ENCODE measurements at places on chromosomes 12 and 14.

- DNase-seq = no peak
Observed at GRCh38 chr14:101591582-101591981, 30.3 kb downstream of the DIO3 start.

DNA sequence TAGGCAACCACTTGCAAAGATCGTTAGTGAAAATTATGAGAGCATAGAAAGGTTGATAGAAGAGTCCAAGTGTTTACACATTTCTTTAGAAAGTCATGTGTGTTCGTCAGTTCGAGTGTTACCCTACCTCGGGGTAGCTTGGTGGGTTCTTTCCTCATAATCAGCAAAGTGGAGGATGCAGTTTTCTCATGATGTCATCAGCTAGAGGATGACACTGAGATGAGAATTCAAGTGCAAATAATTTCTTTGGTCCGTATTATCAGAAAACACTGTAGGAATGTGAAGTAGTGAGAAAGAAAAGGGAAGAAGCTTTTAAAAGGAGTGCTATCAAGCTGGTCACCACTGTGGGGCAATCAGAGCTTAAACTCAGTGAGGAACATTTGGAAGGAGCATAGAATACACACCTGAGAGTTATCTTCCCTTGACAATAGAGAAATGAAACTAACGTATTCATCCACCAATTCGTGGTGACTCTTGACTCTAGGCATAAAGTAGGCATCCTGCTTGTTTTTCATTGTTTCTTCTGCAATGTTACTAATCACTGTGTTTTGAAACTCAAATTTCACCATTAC, 1340.9 kb upstream of the TMEM132C start:
- no peak for DNase-seq

- no peak for DNase-seq
Observed at GRCh38 chr12:79121486-79121885, 256.9 kb downstream of the SYT1 start.

- no peak for DNase-seq
Observed at GRCh38 chr14:98203421-98203820, 1068.6 kb downstream of the BCL11B start.

DNA sequence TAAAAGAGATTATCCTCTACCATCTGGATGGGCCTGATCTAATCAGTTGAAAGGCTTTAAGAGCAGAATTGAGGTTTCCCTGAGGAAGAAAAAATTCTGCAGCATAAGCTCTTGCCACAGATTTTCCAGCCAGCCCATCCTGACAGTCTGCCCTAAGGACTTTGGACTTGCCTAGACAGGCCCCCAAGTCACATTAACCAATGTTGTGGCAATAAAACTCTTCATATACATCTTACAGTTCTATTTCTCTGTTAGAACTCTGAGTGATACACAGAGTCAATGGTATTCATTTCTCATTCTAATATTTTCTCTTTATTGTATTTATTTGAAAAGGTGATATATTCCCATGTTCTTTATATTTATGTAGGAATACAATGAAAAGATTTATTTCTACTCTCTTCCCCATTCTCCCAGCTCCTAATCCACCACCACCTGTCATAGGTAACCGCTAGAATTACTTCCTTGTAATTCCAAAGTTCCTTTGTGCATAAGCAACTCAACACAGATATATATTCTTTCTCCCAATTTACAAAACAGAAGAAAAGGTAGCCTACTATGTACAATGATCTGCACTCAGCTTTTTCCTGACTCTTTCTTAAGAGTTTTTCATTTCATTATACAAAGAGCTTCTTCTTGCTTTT, 182.1 kb downstream of the CAPZA3 start:
- no peak for DNase-seq

- DNase-seq = no peak
Observed at GRCh38 chr12:46921048-46921763, 95.4 kb upstream of the SLC38A4 start.

Measured in C1 segment of cervical spinal cord (tissue), 14 donors.